ENCODE measurements at places on chromosomes 12 and 14. TPM values are rescaled to one million over a fixed set of nuclear protein-coding genes. Genes with fewer than 3 reads are reported as not detected.

DNA sequence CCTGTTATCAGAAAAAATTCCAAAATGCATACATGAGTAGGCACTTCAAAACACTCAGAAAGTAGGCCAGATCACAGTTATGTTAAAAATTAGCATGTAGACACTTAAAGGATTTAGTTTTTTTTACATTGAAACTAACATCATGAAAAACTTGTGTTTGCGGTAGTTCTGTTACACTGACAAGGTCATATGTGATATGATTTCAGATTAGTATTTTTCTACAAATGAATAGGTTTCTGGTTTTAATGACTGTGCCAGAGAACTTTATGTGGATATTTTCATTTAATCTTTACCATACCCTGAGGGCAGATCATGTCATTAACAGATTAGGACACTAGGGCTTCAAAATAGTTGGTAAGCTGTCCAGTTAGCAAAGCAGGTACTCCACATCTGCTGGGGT, 20.7 kb downstream of the YARS2 start:
- no peak for DNase-seq

GRCh38 chr12:15307079-15307478, 15.2 kb upstream of the PTPRO start:
- no peak for DNase-seq

DNAJC22 gene
- polyA plus RNA-seq, result 0.32 TPM

TAS2R7 gene
- not detected for polyA plus RNA-seq

KIF26A gene
- 25.2 TPM for polyA plus RNA-seq

GPD1 gene
- polyA plus RNA-seq, result 65.8 TPM

TRPV4 gene
- polyA plus RNA-seq, result 0.73 TPM

All from muscle of arm (tissue), 14 donors.